ENCODE measurements at places on chromosomes 2 and 18.

- DNase-seq: no peak
These were observed 231.7 kb downstream of the VAPA start for GRCh38 chr18:10145546-10145945.

GRCh38 chr2:240983361-240983995, 14.9 kb upstream of the SNED1 start:
- no peak for DNase-seq

DNA sequence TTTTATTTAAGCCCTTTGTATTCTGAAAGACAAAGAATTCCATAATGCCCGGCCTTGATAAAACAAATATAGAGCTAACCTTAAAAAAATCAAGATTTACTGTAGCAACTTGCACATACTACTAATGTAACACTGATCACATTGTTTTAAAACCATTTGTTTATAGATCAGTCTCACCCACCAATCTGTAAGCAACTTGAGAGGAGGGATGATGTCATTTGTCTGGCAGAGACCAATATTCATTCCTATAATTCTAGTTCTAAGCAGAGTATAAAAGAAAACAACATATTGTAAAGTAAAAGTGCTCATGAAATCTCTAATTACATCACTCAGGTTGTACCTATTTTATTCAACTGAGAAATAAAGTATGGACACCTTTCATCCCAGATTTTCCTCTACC, 380.6 kb downstream of the TGIF1 start:
- no peak for DNase-seq

DNA sequence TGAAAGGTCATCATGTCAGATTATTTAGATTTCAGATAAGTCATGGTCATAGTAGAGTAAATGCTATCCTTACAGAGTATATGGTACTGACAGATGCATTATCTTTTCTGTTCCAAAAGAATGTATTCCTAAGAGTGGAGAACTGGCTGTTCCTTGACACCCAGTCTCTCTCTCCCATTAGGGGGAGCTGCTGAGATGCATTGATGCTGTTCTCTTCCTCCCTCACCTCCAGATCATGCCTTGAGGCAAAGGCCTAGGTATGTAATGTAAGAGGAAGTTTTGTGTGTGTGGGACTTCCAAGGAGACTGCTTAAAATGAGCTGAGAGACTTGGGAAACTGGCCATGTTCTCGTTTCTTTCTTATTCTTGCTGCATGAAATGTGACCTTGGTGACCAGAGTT, 979.5 kb upstream of the CELF4 start:
- DNase-seq: no peak

DNA sequence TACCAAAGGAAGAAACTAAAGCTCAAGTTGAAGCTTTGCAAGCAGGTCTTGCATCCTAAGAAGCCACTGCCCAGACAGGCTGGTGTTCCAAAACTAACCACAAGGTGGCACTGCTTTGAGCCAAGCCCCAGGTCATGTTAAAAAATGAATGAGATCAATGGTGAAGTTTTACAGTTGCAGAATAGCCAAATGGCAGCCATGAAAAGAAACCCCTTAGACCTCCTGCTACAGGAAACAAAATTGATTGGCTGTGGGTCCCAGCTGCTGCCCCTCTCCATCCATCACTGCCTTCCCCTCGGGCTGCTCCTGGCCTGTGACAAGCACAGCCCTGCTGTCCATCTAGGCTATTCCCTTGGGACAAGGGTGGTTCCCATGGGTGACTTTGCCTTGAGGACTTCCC, 20.7 kb upstream of the MREG start:
- DNase-seq: peak; percentile 57

GRCh38 chr2:190526105-190526750, 8.3 kb downstream of the NEMP2 start:
- no peak for DNase-seq

DNA sequence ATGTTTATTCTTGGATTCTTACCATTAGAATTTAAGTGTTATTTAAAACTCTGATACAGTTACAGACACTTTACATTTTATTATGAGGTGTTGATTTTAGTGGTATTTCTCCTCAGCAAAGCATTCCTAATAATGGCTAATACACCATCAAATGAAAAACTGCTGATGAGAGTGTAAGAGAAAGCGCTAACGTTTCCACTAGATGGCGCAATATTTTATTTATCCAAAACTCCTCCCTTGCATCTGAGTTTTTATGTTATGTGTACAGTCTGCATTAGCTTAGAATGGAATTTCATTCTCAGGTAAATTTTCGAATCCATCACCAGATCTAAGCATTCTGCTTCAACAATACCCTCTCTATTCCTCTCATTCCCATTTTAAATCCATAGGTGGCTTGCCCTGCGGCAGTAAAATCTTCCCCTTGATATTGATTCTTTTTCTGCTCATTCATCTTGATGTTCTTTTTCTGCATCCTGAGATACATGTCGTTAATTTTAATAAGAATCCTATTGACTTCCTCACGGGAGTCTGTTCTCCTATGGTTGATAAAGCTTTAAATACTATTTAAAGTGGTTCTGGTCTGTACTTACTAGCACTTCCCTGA, 53.9 kb downstream of the PRKRA start:
- peak; percentile 56 for DNase-seq

DNA sequence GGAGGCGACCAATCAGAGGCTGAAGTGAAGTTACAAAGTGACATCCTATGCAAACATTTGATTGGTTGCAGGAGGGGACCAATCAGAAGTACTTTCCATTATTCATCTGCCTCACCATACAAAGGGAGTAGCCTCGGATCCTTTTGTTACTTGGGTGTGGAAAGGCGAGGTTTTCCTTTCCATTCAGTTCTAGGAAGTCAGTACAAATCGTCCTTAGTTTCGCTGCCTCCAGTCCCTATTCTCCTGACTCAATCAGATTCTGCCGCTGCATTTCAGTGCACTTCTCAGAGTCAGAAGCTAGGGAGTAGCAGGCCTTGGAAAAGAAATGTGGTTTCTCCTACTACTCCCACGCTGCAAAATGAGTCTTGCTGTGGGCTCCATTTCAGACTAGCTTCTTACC, 149.4 kb downstream of the DTNA start:
- no peak for DNase-seq

GRCh38 chr2:234571620-234572407, 74.9 kb upstream of the ARL4C start:
- DNase-seq: peak; percentile 52

- DNase-seq: no peak
These were observed 11.7 kb downstream of the PROC start for GRCh38 chr2:127429844-127430425.

GRCh38 chr18:47560723-47561715, 309.6 kb upstream of the SKOR2 start:
- DNase-seq: no peak

DNA sequence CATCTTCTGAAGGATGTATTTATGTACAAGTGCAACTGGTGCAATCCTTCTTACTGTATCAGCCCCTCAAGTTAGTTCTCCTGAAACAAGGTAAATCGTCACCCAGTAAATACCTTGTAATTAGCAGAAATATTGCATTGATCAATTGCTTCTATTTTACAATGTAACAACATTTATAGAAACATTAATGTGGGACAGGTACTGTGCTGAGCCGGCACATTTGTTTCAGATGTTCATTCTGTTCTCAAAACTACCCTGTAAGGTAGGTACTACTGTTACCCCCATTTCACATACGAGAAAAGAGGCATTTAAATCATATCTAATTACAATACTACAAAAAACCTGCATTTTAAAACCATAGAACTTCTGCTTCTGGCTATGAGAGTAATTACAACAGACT, 19.5 kb downstream of the RTN4 start:
- DNase-seq: no peak

- no peak for DNase-seq
These were observed 88.3 kb upstream of the KLHL29 start for GRCh38 chr2:23296691-23297090.

DNA sequence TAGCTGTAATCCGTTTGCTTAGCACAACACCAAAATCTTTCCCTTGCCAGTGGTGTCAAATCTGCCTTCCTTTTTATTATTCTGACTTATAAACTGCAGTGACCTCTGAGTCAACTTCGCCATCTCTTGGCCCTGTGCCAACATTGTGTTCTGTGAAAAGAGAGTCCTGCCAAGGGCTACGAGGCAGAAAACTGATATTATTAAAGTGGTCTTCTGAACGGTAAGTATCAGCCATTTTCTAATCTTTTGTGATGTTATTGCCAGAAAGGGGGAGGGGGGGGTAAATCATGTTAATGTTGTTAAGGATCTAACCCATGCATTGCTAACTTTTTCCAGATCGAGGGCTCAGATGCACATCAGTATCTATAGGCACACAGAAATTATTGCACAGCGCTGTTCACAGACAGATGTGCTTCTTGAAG, 121.5 kb upstream of the LTBP1 start:
- peak; percentile 12 for DNase-seq

DNA sequence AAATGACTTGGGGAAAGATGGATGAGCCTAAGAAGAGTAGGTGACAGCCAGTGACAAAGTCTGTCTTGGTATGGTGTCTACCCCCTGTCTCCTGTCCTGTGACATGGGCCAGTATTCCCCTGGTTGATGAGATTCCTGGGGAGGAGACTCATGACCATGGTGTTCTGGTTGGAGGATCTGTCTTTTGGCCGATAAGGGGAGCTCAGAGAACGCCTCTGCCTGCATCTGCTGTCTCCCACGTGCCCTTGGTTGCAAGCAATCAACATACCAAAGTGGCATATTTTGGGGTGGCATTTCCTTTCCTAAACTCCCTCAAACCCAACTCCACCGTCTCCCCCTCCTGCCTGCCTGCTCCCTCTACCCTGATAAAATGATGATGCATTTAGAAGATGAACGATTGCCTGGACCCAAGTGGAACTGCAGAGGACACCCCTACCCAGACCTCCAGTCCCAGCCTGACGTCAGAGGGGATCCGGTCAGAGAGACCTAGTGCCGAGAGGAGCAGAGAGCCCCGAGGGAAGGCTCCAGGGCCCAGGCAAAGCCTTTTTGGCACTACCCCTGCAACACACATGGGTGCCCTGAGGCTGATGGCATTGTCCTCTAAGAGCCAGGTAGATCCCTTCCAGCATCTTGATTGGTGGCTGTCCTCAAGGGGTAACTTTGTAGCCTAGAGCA, 124.2 kb upstream of the MSH6 start:
- DNase-seq: no peak

DNA sequence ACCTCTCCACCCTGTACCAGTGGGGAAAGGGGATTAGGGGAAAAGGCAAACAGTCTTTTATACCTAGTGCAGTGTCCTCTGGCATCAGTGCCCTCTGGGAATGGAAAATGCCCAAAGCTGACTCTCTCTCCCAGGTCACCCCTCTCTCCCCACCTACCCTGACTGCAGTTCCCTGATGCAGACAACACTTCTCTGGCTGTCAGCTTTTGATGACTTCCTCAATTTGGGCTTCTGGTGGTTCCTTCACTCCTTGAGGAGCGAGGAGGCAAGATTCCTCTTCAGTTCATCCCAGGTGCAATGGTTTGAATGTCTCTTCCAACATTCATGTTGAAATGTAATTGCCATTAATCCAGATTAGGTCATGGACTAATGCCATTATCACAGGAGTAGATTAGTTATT, 19.7 kb upstream of the PPM1B start:
- no peak for DNase-seq

- no peak for DNase-seq
These were observed 1152.8 kb upstream of the CELF4 start for GRCh38 chr18:38718365-38718901.

DNA sequence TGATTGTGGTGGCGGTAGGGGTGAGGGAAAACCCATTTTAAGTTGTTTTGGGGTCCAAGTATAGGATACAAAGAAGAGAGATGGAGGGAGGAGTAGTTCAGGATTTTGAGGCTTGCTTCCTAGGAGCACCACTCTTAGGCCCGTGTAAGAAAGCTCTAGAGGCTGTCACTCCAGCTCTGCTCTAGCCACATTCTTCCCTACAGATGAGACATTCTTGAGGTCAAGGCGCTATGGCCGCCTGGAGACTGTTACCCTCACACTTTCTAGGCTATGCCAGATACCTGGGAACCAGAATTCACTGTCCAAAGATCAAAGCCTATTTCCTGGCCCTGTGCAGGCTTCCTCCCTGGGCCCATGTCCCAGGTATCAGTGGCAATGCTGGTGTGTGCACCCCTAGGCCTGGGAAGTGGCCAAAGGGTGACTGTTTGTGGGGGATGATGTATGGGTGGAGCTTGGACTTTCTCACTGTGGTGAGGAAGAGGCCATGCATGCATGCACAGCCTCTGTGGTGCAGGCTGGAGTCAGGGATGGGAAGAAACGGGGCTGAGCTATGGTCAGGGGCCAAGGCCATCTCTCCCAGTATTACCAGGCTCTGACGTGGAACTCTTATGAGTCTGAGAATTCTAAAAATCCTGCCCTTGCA, 7.0 kb upstream of the TTL start:
- peak; percentile 52 for DNase-seq

DNA sequence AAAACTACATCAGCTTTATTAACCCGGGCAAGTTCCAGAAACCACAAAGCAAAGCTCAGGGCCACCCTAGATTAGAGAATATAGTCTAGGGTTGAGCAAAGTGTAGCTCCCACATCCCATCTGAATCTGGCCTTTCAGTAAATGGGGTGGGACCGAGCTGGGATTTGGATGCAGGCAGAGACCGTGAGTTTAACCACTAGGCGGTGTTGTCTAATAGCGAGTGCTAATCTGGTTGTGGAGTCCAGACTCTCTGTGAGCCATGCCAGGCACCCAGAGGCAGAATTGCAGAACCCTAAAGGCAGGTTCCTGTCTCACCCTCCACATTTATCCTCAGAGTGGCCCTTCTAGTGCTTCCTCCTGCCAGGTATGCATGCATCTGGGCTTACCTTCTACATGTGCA, 435.9 kb downstream of the TSN start:
- peak; percentile 23 for DNase-seq

DNA sequence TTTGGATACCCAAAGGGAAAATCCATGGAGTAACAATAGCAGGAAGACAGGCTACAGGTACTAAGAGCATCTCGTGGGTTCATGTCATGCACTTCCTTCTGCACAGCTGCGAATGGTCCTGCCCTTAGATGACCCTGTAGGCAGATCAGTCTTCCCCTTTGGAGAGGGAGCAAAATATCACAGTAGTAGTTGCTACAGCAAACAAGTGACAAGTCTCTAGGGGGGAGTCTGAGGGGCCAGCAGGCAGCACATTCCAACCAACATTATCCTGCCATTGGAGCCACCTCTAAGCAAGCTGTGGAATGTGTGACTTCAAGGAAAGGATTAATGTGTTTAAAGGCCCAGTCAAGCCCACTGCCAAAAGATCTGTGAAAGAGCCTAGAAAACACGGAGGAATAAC, 273.2 kb upstream of the PARD3B start:
- no peak for DNase-seq

DNA sequence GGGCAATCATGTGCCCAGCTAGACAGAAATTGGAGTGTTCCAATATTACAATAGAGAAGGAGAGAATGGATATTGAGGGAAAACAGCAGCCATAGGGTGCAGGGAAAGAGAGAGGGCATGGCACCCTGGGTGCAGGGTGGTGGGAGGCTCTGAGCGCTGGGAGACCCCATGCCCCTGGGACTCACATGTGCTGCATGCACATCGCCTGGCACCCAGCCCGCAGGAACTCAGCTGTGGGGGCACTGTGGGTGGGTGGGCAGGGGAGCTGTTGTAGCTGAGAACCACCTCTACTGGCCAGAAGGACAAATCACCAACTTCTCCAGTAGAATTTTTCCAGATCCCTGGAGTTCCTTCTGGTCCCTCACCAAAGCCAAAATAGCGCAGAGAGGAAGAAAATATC, 7.2 kb upstream of the NEURL3 start:
- DNase-seq: no peak

All from EL (cell line).